ENCODE measurements at places on chromosomes 4 and X.
A peak's percentile ranks its signal among the peaks of the same experiment; 100 is the strongest.

DNA sequence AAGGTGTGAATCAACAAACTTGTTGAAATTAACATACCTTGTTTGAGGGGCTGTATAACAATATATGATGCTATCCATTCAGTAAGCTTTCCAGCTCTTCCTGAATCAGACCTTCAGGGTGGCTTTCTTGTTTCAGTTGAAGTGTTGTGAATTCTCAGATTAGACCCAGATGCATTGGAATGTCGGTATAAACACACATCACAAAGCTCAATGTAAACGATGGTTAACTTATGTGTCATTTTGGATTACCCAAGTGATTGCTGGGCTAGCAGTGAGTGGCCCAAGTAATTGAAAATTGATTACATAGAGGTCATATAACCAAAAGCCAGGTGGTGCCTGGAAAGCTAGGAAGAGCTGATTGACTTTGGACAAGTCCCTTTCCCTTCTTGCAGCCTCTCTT lies 115.0 kb downstream of the SHROOM4 start:
- no peak for DNase-seq

GRCh38 chrX:703866-704265 lies 73.3 kb downstream of the SHOX start:
- no peak for DNase-seq

GRCh38 chr4:109325698-109326097 lies 23.2 kb upstream of the COL25A1 start:
- DNase-seq: no peak

DNA sequence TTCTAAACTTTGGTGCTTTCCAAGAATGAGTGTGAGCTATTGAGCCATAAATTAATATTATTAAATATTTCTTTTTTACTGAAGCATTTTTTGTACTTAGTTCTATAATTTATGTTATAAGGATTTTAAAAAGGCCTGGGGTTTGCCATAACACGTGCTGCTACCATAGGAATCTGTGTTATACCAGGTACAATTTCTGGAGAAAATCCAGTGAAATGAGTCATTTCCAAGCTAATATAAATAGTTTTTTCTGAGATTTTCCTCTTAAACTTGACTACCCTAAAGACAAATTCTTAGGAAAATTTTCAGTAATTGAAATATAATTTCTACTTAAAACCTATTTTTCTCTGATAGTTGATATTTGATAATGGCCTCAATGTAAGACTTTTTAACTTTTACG lies 130.8 kb downstream of the TLL1 start:
- DNase-seq: no peak

- no peak for DNase-seq
These were observed 647.4 kb upstream of the GALNT7 start for GRCh38 chr4:172521248-172521647.

- DNase-seq: no peak
These were observed 3.0 kb downstream of the ZIC3 start for GRCh38 chrX:137568741-137569469.

- no peak for DNase-seq
These were observed 43.3 kb upstream of the STX18 start for GRCh38 chr4:4585012-4585670.

- DNase-seq: no peak
These were observed 101.2 kb downstream of the TRAPPC11 start for GRCh38 chr4:183760326-183760725.

GRCh38 chrX:154516656-154517100 lies 646 bp upstream of the FAM3A start:
- no peak for DNase-seq

GRCh38 chrX:153411988-153412574 lies 809 bp downstream of the ZFP92 start:
- DNase-seq: no peak

DNA sequence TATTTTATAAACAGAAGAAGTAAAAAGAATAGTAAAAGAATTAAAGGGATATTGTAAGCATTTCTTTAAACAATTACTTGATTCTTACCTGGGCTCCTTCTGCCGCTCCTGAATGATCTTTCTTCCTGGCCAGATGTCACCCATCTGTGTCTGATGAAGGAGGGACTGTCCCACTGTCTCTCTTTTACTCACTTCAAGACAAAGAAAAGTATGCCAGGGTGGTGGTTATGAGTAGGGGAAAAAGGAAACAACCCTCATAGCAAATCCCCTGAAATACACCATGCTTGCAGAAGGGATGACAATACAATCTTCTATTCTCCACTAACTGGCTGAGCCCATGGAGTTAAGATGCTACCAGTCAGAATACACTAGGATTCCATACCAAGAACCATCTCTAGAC lies 31.1 kb downstream of the SYTL4 start:
- DNase-seq: no peak

DNA sequence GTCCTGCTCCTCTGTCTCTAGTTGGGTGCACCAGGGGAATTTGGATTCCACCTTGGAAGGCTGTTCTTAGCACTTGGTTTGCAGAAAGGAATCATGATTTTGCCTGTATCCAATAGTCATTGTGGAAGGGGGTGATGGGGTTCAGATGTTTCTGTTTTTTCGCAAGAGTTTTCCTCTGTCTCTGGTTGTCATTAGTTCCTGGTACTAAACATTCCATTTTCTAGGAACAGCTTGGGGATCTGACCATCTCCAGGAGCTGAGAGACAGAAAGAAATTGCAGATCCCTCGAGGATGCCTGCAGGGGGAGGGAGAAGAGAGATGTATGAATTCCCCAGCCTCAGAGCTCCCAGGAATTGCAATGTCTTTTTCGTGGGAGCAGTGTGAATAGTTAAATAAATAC lies 70.9 kb downstream of the CYTL1 start:
- no peak for DNase-seq

DNA sequence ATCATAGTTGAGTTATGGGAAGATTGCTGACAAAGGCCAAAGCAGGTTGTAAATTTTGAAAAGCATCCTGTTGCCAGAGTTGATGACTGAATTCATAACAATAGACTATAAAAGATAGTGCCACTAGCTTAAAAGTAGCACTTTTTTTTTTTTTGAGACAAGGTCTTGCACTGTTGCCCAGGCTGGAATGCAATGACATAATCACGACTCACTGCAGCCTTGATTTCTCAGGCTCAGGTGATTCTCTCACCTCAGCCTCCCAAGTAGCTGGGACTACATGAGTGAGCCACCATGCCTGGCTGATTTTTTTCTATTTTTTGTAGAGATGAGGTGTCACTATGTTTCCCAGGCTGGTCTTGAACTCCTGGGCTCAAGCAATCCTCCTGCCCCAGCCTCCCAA lies 122.7 kb downstream of the SPOCK3 start:
- DNase-seq: no peak

GRCh38 chr4:85147481-85148076 lies 181.1 kb upstream of the WDFY3 start:
- DNase-seq: no peak

DNA sequence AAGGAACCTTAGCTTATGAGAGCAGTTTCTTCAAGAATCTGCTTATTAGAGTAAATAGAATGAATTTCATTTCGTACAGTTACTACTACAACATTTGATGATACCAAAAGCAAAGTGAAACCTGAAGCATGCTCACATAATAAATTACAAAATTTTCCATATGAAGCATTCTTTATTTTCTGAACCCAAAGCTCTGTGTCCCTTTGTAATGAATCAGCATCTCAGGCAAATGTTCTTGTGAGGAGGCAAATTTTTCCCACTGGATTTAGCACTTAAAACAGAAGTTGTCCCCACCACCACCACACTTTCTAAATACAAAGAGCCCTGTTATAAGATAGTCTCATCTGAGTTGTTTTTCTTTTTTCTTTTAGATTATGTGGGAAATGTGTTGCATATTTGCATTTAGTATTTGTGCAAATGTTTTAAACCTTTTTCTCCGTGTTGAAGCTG lies 70.7 kb upstream of the NFKB1 start:
- DNase-seq: no peak

GRCh38 chr4:25310803-25311166 lies 1.8 kb upstream of the ZCCHC4 start:
- no peak for DNase-seq

- no peak for DNase-seq
These were observed 160.5 kb upstream of the GABRA2 start for GRCh38 chr4:46550471-46550870.

GRCh38 chrX:153971124-153971449 lies 531 bp downstream of the HCFC1 start:
- DNase-seq: peak; percentile 80

DNA sequence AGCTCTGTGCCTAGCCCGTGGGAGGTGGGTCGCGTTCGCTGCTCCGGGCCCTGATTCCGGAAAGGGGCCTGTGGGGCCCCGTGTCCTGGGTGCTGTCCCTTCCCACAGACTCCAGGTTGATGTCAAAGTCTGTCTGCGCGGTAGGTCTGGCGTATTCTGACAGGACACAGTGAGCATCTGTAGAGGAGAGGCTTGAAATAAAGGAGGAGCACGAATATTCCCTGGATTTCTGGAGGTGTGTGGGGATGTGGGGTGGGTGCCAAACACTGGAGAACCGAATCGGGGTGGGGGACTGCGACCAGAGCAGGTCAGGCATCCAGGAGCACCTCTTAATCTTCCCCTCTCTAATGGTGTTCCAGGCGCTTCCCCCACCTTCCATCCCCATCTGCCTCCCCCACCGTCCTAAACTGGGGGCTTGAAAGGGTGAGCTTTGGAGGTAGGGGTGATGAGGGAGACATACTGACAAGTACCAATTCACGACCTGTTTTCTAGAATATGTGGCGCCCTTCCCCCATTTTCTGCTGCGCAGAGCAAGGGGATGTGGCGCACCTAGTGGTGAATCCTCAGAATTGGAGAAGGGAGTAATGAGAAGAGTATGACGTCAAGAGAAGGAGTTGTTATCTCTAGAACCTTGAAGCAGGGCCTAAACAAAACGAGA lies 877 bp downstream of the GPRASP1 start:
- no peak for DNase-seq

DNA sequence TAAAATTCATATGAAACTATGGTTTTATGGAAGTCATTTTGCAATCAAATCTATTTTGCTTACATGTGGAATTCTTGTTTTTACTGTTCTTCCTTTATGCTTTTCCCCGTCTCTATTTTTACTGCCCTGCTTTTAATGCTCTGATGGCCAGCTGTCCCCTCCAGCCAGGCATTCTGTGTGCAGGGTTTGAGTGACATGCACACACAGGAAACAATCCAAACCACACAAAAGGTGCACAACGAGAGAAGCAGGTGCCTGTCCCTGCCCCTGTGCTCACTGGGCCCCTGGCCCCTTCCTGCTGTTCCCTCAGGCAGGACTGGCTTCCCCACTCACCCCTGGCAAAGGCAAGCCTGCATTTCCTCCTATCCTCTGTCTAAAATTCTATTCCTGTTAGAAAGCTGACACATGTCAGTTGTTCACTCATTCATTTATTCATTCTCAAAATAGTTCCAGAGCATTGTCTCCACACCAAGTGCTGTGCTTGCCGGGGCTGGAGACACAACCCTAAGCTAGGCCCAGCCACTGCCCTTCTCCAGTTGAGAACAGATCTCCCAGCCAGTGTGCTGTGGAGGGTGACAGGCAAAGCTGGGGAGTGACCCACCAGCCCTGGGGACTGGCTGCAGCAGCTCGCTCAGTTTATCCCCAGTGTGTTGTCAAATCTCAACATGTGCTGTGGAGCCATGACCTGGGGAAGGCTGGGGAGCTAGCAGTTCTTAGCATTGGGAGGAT lies 346.3 kb downstream of the FBXW7 start:
- DNase-seq: no peak

DNA sequence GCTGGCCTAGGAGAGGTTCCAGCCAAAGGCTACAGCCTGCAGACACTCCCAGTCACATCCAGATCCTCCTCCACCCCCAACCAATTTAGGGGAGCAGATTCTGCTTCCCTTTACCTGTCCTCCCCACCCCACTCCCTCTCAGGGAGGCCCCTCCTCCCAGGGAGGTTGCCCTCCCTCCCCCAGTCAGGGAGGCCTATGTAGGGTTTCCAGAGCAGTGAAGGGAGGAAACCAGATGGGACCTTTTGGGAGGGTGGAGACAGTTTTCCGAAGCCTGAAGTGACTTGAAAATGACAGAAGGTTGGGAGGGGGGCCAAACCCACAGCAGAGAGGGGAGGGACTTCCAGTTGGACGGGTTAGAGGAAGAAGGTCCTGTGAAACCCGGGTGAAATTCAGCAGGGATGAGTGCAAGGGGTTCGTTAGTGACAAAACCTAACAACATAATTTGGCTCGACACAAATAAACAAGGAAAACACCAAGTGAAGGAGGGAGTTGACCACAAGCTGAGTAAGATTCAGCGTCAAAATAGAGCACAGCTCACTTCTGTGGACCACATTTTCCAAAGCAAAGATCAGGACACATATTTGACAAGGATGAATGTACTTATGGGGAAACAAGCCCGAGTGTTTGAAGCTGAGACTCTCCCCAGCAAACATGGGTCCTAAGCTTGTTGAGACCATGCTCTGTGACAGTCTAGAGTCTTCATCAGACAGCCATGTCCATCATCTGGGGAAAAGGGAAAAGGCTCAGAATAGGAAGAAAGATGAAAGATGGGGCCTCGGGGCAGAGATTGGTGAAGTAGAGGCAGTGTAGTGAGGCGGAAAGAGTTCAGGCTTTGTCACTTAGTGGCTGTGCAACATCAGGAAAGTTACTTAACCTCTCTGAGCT lies 46.4 kb downstream of the PRPS1 start:
- no peak for DNase-seq

GRCh38 chr4:169286562-169287301 lies 16.0 kb upstream of the SH3RF1 start:
- no peak for DNase-seq
